ENCODE measurements at places on chromosomes 7 and 10.

DNA sequence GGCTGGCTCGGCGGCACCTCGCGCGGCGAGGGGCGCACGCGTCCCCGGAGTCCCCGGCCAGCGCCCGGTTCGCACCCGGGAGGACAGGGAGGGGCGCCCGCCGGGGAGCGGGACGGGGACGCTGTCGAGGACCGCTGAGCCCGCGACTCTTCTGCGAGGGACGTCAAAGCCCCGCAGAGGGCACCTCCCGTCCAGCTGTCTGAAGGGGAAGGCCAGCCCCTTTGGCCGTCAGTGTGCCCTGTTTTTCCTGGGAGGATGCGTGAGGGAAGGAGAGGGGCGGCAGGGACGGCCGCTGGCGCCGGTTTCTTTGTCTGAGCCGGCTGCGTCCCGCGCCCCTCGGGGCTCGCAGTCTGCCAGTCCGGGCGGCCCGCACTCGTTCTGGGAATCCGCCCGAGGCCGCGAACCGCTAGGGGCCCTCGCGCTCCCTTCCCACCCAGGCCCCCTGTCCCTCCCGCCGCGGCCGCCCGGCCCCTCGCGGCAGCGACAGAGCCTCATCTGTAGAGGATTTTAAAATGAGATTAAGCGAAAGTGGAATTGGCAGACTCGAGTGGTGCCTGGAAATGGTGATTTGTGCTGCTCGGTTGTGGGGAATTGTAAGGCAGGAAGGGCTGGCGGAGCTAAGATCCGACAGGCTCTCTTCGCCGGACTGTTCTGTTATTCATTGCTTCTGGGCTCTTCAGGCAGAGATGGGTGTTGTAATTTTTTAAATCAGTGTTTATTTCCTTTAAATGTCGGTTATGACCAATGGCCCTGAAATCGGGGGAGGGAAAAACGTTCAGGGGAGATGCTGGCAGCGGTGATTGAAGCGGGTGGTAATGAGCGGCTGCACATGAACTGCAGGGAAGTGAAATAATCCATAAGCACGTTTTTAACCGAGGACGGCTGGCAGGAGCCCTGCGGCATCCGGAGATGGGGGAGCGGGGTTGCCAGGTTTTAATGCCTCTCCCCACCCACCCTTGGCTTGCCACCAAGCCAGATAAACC, 618 bp upstream of the RELN start:
- peak; percentile 27 for DNase-seq

DNA sequence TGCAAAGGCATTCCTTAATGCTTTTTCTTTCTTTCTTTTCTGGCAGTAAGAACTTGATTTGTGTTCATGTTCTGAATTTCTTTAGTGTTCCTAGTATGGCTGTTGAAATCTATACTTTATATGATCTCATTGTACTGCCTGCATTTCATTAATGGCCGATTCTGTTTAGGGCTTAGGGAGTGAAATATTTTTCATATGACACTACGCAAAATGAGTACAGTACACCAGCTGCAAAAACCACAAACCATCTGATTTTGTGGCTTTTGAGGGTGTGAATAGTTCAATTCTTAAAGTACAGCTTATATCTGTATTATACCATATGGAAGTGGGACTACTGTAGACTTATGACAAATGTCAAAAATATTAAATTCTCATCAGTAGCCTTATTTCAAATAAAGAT, 69.1 kb upstream of the FOXP2 start:
- peak; percentile 1 for DNase-seq

DNA sequence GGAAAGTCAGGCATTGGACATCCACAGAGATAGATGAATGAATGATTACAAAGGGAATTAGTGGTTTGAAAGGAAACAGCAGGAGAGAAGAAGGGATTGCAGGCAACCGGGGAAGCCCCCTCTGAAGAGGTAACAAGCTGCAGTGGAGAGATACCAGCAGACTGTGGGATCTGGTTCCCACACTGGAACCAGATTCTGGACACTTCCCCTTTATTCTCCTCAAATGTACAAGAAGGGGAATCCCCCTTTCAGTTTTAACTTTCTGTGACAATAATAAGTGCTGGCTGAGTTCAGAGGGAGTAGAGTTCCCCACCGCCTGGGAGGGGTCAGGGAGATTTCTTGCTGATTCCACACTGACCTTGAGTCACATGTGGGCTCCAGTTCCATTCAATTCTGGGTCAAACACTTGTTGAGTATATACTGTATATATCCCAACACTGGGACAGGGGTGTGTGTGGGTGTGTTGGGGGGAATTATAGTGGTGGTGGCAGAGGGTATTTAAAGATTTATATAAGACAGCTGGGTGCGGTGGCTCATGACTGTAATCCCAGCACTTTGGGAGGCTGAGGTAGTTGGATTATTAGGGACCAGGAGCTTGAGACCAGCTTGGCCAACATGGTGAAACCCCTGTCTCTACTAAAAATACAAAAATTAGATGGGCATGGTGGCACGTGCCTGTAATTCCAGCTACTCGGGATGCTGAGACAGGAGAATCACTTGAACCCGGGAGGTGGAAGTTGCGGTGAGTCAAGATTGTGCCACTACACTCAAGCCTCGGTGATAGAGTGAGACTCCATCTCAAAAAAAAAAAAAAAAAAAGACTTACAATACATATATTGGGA, 16.5 kb upstream of the DDIT4 start:
- no peak for DNase-seq

DNA sequence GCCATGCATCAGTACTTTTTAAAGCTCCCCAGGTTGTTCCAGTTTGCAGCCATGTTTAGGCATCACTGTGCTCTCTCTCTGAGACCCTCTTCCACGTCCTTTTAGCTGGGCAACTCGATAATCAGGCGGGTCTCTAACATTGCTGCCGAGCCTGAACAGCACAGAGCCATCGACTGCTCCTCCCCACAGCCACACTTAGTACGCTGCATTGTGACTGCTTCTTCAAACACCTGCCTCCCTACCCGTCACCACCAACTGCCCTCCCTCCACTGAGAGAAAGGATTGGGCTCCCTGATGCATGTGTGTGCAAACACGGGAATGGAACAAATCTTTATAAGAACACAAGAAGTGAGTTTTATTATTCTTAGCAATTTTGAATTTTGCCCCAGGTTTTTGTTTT, 11.4 kb upstream of the TACR2 start:
- no peak for DNase-seq

DNA sequence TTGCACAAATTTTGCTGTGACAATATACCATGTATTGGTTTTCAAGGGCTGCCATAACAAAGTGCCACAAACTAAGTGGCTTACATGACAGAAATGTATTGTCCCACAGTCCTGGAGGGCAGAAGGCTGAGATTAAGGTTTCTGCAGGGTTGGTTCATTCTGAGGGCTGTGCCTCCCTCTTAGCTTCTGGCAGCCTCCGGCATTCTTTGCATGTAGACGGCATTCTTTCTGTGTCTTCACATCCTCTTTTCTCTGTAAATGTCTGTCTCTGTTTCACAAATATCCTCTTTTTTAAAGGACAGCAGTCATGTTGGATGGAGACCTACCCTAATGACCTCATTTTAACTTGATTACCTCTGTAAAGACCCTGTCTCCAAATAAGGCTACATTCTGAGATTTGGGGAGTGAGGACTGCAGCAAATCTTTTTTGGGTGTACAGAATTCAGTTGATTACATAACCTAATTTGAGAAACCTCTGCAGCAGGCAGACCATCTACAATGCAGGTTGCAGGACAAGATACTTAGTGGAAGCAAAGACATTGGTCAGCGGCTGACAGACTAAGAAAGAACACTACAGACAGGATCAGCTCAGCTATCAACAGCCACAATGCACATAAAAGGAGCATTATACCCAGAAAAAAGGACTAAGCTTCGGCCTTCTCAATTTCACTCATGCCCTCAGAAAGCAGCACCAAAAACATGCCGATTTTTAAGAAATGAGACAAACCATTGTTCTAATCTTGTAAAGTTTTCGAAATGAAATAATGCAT, 84.6 kb upstream of the FAM3C start:
- no peak for DNase-seq

Data from kidney tubule cell (primary cell).